ENCODE measurements at places on chromosomes 13 and 19.

DNA sequence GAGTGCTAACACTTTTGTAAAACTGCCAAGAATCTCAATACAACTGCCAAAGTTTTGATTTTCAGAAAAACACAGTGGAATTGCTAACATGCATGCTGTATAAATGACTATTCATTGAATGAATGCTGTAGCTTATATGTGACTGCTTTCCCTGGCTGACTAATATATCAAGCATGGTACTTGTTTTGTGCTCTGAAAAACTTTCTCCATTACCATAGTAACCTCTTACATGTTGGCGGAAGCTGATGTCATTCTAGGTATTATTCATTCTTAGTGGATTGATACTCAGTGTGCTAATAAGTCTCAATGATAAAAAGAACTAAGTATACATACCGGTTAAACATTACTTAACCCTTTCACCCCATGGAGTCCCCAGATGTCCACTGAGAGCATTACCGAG, 166.1 kb upstream of the MYO16 start:
- DNase-seq = no peak

GRCh38 chr13:102555914-102556553, 40.8 kb upstream of the TPP2 start:
- DNase-seq = no peak

- no peak for DNase-seq
Measured at GRCh38 chr13:98346904-98347636, 170.0 kb upstream of the RNF113B start.

DNA sequence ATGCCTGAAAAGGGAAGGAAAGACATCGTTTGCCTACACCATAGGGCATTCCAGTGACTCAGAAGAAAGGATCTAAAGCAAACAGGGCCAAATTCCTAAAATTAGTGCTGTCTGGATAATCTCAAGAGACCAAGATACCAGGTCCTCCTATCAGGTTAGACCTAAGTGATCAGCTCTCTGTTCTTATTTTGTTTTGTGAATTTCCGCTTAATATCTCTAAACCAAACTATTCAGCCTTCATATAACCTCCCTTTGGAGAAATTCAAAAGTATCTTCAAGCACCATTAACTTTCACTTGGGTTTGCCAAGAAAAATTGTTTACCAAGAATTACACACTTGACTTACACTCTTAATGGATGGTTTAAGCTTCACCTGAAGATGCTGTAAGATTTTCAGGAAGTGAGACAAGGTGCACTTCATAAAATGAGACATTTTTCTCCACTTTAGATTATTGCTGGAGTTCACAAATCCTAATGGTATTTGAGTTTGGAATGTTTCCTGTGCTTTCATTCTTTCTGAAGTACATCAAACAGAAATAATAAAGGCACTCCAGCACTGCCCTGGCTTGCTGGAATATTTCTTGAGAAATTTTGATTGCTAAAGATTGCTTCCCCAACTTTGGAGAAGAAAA, 376.1 kb downstream of the LMO7 start:
- DNase-seq = no peak

GRCh38 chr19:1087813-1088415, 7.3 kb downstream of the POLR2E start:
- no peak for DNase-seq

DNA sequence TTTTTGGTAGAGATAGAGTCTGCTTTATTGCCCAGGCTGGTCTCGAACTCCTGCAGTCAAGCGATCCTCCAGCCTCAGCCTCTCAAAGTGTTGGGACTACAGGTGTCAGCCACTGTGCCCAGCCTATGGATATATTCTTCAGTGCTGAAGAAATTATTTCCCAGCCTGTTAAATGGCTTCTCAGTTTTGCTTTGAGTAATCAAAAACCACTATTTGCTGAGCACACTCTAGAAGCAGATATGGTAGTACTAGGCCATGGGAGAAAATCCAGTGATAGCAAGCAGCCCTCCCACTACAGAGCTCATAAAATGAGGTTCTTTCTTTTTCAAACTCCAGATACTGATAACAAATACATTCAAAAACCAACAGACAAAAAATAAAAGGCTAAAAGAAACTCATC, 80.6 kb upstream of the CLDN10 start:
- no peak for DNase-seq

DNA sequence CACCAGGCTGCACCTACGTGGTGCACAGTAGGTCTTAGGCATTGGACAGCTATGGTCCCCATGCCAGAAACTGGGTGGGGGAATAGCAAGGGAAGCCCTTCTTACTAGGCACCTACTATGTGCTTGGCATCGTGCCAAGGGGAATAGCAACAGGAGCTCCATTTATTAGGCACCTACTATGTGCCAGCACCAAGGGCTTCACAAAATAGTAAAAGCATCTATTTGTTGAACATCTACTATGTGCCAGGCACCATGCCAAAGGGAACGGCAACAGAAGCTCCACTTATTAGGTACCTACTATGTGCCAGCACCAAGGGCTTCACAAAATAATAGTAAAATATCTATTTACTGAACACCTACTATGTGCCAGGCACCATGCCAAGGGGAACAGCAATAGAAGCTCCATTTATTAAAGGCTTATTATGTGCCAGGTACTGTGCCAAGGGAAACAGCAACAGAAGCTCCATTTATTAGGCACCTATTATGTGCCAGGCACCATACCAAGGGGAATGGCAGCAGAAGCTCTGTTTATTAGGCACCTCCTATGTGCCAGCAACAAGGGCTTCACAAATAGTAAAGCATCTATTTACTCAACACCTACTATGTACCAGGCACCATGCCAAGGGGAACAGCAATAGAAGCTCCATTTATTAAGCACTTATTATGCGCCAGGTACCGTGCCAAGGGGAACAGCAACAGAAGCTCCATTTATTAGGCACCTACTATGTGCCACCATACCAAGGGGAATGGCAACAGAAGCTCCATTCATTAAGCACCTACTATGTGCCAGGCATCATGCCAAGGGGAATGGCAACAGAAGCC, 108.5 kb downstream of the PTPRS start:
- DNase-seq = no peak

DNA sequence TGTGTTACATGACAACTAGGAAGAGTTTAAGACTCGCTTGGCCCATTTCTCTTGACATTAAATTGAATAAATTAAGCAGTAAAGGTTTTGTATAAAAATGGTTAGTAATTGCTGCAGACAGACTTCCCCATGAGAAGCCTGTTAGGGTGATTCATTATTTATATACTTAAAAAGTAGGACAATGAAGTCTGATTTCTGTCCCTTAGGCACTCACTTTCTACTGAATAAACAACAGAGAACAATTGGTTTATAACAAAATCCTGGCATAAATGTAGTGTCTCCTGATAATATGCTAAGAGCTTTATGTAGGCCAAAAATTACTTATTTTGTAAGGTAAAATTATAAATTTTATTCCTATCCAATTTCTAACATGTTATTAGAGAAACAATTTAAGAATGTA, 2138.5 kb upstream of the PCDH20 start:
- no peak for DNase-seq

DNA sequence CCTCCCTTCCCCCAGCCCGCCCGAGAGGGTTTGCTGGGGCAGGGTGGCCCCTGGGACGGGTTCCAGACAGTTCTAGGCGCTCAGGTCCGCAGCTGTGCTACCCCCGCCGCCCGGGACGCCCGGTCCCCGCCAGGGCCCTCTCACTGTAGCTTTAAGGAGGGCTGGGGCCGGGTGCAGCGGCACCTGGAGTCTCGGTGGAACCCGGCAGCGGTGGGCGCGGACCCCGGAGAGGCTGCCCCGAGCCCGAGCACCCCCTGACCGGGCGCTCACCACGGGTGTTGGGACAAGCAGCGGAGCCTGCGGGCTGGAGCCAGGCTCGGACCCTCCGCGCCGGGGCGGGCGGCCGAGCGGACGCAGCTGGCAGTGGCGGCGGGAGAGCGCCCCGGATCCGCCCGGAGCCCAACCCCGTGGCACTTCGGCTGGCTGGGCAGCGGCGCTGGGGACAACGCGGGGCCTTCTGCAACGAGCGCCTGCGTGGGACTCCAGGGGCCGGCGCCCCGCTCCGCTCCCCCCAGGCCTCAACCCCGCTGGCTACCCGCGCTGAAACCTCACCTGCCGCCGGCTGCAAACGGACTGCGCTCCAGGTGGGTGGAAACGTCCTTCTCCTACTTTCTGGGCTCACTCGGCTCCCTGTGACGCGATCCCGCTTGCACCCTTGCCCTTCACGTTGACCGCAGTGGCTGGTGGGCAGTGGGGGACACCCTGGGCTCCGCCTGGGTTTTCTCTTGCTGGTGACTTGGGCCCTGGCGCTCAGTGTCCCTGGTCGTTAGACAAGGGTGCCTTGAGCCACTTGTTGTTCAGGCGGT, 81.1 kb downstream of the ZNF429 start:
- no peak for DNase-seq

DNA sequence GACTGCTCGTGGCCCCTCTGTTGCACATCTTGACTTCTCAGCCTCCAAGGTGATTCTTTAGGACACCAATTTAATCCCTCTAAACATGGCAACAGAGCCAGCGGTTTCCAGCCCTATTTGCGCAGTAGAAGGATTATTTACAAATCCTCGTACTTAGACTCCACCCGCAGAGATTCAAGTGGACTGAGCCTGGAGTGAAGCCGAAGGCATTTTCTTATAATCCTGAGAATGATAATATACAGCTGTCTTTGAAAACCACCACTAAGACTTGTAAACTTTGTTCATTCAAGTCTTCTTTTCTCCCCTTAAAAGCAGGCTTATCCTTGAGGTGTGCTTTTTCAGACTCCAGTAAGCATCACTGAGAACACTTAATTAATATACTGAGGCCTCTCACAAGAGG, 4.8 kb upstream of the DPRX start:
- no peak for DNase-seq

DNA sequence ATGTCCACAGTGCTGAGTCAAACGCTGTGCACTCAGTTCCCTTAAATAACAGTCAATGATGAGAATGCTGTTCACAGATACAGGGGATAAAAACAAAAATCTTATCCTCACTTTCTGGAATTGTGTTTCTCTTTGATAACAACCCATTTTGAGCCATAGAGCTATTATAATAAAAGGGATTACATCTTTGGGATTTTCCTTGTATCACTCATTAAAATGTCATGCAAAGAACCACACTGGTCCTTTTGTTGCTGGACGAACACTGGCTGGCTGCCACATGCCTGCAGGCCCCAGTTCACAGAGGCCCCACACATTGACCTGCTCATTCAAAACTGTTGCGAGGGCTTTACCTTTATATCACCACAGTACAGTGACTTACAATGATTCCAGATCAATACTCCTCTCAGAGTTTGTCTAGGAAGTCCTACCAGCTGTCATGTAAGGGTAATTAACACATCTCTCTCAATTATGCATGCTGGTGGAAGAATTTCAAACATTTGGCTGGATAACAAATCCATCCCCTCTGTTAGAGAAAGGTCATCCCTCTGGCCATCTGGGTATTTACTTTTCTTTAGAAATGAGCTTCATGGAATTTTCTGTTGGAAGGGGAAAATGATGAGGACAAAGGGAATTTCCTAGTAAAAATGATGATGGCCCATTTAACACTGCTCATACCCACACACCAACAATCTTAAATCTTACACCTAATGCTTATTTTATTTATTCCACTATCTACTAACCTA, 85.9 kb downstream of the MBNL2 start:
- DNase-seq = no peak

DNA sequence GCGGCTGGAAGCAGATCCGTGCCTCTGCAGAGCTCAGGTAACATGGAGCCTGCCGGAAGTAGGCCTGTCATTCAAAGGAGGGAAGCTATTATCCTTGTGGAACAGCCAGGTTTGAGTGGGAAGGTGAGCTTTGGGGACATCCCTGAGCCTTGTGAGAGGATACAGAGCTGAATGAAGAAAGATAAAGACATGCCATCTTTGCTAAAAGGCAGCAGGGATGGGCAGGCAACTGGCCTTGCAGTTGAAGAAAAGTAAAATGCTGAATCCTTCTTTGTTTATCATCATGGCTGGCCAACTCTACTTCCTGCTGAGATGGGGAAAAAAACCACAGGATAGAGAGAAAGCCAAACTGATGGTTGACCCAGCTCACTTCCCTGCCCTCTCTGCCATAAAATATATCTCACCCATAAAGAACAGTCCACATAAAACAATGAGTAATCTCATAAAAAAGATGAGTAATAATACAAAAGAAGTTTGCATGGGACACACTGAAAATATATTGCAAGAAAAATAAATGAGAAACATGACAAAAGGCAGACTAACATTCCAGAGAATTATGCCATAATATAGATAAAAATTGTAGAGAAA, 226.3 kb downstream of the DLEU7 start:
- no peak for DNase-seq

DNA sequence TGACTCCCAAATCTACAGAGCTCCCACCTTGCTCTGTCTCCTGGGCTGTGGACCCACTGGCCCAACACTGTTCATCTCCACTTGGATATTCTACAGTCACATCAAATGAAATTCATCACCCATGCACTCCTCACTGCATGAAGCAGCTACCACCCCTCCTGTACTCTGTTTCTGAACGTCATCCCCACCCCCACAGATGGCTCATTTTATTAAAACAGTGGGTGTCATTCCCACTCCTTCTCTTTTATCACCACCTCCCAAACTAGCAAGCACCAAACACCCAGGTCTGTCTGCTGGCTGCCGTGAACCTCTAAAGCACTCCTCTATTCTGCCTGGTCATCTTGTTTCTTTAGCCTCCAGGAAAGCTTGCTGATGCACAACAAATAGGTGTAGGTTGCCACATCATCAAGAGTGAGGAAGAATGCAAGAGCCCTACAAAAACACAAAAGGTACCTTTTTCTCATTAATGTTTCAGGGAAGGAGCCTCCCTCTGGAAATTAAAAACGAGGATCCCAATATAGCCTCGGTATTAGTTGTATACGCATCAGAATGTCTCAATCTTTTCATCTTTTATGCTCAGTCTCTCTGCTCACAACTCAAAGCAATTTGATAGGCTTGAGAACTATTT, 91.8 kb downstream of the MIPEP start:
- DNase-seq = no peak

DNA sequence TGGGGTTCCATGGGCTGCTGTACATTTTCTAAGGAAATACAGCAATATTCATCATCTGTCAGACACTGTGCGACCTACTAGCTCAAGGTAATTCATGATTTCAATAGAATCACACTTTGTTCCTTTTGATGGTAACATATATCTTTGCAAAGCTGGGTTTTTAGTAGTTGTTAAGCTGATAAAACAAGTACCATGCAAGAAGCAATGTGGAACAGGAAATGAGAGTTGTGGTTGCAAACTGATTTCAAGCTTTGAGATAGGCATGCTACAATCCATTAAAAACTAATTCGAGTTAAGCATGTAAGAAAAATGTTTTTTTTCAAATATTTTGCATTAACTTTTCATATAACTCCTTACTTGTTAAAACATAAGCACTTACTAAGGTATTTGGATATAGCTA, 6.8 kb upstream of the MBNL2 start:
- no peak for DNase-seq

All from islet precursor cell (in vitro differentiated cells).